ENCODE measurements at places on chromosomes 1 and 21. TPM values are rescaled to one million over a fixed set of nuclear protein-coding genes. Genes with fewer than 3 reads are reported as not detected.

GRCh38 chr1:78143152-78143551 lies 97.4 kb downstream of the GIPC2 start:
- H3K36me3 ChIP-seq: peaks cover 1% of the 10 kb centered on the region
- no peaks in the 10 kb centered on the region for H3K27me3 ChIP-seq
- no peaks in the 10 kb centered on the region for H3K4me1 ChIP-seq
- DNase-seq: no peak
- H3K27ac ChIP-seq: no peak overlapping the region

Gene HLX
- total RNA-seq: 0.53 TPM

Gene PRDM15
- 16.2 TPM for total RNA-seq

Gene ATF3
- total RNA-seq: 14.6 TPM

DNA sequence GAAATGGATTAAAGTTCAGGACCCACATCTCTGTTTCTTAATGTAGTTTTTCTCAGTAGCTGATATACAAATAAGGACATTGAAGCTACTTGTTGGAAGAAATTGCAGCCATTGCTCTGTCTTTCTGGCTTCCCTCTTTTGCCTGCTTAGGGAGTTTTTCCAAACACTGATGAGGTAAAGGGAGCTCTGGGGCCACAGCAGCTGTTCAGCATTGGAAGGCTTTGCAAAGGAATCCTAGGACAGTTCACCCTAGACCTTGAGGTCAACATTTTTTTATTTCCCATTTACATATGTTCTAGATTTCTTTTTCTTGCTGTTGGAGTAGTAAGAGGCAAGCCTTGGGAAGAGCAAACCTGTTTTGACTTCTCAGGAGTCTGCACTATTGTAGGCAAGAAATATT lies 126.9 kb upstream of the PLPPR5 start:
- H3K27me3 ChIP-seq: no peaks in the 10 kb centered on the region
- H3K4me1 ChIP-seq: peaks cover 2% of the 10 kb centered on the region
- no peaks in the 10 kb centered on the region for H3K36me3 ChIP-seq
- no peak overlapping the region for H3K4me3 ChIP-seq
- no peak for DNase-seq

DNA sequence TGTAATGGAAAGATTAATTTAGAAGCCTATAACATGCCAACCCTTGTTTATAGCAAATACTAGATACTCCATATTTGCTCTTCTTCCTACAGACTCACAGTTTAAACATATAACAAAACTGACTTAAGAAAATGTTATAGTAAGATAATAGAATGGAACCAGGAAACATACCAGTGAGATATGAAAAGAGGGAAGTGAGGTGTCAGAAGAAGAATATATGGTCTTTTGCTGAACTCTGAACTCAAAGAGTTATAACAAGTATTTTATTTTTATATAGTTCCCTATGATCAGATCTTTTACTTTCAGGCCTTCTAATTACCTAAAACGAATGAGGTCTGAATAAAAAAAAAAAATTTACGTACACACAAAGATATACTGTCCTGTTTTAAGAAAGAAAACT lies 20.9 kb downstream of the TMED5 start:
- H3K4me3 ChIP-seq: no peak overlapping the region
- H3K27me3 ChIP-seq: no peaks in the 10 kb centered on the region
- peaks cover 12% of the 10 kb centered on the region for H3K36me3 ChIP-seq
- H3K4me1 ChIP-seq: no peaks in the 10 kb centered on the region

DNA sequence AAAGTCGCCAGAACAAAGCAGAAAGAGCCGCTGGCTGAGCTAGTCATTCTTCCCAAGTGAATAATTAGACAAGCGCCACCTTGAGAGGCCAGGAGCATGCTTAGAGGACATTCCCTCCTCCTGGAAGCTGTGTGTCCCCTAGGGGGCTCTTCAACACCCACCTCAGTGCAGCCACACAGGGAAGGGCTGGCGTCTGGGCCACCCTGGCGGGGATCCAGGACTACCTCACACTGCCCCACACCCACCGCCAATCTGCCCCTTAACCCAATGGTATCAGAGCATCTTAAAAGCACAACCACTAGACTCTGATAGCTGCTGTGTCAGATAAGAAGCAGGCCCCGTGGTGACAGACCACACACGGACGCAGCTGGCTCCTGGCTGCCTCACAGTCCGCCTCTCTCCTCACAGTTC lies 24.9 kb downstream of the SETD4 start:
- H3K36me3 ChIP-seq: peaks cover 32% of the 10 kb centered on the region
- H3K27me3 ChIP-seq: no peaks in the 10 kb centered on the region
- H3K4me1 ChIP-seq: peaks cover 11% of the 10 kb centered on the region
- H3K27ac ChIP-seq: no peak overlapping the region

GRCh38 chr1:232212253-232212652 lies 417.7 kb downstream of the SIPA1L2 start:
- peaks cover 6% of the 10 kb centered on the region for H3K27me3 ChIP-seq
- no peak overlapping the region for H3K4me3 ChIP-seq
- H3K27ac ChIP-seq: no peak overlapping the region
- H3K36me3 ChIP-seq: no peaks in the 10 kb centered on the region
- no peak for DNase-seq

- DNase-seq: no peak
- peak overlapping the region; percentile 49 for H3K27ac ChIP-seq
- H3K27me3 ChIP-seq: no peaks in the 10 kb centered on the region
- H3K36me3 ChIP-seq: peaks cover 77% of the 10 kb centered on the region
Measured at GRCh38 chr1:247146671-247147070, 25.1 kb downstream of the ZNF124 start.

Gene ATP1A1
- total RNA-seq: 332 TPM

GRCh38 chr1:232872284-232872683 lies 67.1 kb downstream of the MAP10 start:
- H3K27ac ChIP-seq: no peak overlapping the region
- no peaks in the 10 kb centered on the region for H3K27me3 ChIP-seq
- H3K4me1 ChIP-seq: no peaks in the 10 kb centered on the region
- no peaks in the 10 kb centered on the region for H3K36me3 ChIP-seq
- no peak for DNase-seq
